ENCODE measurements at places on chromosomes 13 and 19.

DNA sequence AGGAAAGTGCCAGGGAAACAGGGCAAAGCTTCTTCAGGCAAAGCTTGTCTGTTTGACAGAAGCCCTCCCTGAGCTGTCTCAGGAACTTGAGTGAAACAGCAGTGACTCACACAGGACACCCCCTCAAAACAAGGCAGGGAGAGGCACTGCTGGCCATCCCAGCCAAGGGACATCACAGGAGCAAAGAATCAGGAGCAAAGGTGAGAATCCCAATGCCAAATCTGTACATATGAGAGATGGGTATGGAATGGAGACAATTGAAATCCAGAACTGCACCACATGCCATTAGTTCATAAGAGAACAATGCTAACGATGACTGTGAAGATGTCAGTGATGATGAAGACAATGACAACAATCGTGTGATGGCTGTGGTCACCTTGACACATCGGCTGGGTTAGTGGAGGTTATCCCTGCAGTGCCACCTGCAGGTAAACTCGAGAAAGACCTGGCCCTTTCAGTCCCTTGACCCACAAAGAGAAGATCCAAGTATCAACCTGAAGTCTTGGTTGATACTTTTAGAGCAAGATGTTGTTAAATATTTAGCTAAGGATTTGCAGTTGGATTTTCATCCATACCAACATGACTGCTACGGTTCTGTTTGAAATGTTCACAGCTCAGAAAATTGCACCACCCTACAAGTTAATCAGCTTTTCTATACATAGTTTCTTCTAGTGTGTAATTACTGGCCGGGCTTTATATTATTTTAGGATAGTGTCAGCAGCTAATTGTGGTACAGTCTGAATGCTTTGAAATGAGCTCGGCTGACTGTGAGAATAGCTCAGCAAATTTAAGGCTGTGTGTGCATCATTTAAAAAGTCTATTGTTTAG lies 42.0 kb upstream of the IPO5 start:
- no peak for DNase-seq

GRCh38 chr19:14433554-14434501 lies 722 bp downstream of the PKN1 start:
- DNase-seq = no peak

DNA sequence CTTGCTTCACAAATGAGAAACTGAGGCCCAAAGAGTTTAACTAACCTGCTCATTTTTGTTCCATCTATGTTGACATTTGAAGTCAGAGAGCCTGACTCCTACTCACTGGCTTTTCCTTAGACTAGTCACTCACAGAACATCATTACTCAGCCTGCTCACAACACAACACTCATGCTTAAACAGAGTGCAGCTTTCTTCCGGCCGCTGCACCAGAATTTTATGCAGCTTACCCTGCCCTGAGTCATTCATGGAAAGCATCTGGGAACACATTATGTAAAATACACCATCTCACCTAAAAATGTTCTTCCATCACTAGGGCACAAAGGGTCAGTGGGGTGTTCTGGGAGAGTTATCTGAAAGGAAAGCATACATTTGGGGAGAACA lies 303.4 kb downstream of the SPRY2 start:
- DNase-seq = no peak

GRCh38 chr13:76991432-76991795 lies 467 bp upstream of the CLN5 start:
- DNase-seq = no peak

DNA sequence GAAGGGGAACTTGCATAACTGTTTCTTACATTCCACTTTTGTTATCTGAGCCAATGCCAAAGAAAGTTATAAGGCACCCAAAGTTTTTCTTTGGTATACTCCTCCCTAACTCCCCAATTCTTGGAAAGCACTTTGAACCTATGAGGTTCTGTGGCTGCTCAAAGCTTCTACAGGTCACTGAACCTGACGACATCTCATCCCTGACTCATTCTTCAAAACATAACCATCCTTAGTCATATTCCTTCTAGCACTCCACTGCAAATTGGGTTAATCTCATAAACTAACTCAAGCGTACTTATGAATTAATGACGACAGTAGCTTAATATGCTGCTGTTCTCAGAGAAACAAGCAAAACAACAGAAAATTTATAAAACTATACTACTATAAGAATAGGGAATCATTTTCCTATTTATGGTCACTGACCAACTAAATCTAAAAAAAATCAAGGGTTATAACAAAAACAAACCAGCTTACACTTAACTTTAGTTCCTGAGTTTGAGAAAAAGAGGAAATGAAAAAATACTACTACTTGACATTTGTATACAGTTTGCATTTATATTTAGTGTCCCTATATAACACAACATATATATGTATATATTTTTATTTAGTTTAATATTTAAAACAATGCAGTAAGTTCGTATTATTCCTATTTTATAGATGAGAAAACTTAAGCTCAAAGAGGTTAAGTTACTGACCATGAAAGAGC lies 69.1 kb downstream of the CAB39L start:
- no peak for DNase-seq

- DNase-seq = no peak
Measured at GRCh38 chr13:112894423-112894672, 74.7 kb upstream of the MCF2L start.

- no peak for DNase-seq
Measured at GRCh38 chr19:1418496-1418775, 11.1 kb downstream of the DAZAP1 start.

DNA sequence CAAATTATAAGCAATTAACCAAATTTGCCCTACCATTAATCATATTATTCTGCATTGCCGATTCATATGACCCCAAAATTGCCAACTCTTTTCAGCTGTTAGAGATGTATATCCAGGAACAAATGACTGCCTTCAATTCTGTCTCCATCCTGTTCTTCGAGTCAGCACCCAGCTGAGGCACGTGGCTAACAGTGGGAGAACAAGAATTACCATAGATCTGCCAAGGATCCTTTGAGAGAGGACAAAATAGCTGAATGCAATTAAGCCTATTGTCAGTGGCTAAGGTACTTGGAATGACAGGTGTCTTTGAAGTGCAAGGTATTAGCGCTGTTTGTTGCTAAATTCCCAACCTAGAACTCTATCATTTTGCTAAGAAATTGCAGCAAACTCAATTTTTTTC lies 426.1 kb downstream of the TSHZ3 start:
- no peak for DNase-seq

DNA sequence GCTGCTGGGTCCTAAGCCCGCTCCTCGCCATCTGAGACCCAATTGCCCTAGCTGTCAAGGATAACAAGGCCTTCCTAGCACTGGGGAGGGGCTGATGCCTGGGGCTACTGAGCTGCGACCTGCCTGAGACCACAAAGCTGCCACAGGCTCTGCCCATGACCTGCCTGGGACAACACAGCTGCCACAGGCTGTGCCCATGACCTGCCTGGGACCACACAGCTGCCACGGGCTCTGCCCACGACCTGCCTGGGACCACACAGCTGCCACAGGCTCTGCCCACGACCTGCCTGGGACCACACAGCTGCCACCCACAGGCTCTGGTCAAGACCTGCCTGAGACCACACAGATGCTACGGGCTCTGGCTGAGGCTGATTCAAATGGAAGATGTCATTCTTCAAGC lies 54.8 kb downstream of the EPS15L1 start:
- DNase-seq = no peak

GRCh38 chr13:69980799-69981198 lies 126.8 kb upstream of the ATXN8OS start:
- no peak for DNase-seq

GRCh38 chr13:74191410-74191809 lies 57.2 kb upstream of the KLF12 start:
- no peak for DNase-seq

DNA sequence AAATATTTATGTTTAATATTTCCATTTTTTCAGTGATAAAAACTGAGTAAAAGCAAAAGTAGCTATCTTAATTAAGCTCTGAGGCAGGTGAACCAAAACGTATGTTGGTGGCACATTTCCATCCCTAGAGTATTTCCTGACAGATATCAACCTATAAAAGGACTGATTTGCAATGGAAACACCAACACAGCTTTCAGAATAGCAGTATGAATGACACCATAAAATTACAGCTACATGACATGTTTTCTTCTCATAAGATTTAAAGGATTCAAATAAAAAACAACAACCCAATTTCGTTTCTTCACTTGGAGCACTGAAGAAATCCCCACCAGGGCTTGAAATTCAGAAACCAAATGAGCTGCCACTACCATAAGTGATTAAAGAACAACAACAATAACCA lies 194.4 kb downstream of the RFC3 start:
- DNase-seq = no peak

DNA sequence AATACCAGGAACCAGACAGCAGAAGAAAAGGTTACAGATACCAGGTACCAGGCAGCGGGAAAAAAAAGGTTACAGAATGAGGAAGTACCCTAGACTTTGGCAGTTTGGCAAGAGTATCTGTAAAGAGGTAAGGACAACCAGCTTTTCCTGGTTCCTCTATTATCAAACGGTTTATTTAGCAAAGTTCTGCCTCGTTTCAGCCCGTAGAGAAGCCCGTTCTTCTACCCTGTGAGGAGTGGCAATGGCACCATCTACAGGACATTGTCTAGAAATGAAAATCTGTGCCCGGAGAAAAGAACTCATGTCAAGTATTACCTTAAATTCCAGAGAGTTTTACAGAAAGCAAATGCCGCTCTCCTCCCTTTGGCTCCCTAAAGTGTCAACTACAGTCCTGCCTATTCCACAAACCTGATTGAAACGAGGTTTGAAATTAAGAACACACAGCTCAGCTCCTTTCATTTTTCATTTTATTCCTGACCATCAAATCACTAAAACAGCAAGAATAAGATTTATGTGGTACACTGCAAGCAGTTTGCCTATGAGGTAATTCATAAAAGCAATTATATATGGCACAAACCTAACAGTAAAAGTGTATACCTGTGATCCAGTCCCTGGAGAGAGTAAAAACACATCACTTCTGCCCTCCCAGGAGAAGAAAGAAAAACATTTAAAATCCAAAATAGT lies 226.3 kb downstream of the SLC7A1 start:
- DNase-seq = no peak

DNA sequence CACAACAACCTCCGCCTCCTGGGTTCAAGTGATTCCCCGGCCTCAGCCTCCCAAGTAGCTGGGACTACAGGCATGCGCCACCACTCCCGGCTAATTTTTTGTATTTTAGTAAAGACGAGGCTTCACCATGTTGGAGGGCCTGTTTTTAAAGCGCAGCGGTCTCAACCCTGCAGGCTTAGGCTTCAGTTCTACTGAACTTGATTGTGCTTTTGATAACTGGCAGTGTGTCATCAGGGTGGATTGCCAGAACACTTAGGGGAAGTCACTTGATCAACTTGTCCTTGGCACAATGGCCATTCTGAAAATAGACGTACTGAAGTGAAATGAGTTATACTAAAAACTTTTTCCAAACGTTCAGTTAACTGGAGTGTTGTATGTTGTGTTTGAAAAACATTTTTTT lies 472.2 kb downstream of the KLF5 start:
- no peak for DNase-seq

DNA sequence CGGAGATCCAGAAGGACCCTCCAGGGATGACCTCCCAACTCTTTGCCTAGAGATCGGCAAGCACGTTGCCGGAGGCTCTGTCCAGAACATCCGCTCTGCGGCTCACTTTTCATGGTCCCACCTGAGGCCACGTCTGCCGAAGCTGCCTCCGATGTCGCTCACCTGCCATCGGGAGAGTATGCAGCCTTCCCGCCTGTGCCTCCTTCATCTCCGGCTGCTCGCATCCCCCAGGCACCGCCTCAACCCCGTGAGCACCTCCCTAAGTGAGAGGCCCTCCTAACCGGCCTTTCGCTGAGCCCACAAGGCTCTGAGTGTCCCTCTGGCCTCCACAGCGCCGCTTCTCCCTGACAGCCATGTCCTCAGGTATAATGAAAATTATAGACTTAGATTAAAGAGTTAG lies 275.1 kb downstream of the EFNB2 start:
- DNase-seq = no peak

- DNase-seq = no peak
Measured at GRCh38 chr13:39840201-39840600, 184.7 kb downstream of the COG6 start.

DNA sequence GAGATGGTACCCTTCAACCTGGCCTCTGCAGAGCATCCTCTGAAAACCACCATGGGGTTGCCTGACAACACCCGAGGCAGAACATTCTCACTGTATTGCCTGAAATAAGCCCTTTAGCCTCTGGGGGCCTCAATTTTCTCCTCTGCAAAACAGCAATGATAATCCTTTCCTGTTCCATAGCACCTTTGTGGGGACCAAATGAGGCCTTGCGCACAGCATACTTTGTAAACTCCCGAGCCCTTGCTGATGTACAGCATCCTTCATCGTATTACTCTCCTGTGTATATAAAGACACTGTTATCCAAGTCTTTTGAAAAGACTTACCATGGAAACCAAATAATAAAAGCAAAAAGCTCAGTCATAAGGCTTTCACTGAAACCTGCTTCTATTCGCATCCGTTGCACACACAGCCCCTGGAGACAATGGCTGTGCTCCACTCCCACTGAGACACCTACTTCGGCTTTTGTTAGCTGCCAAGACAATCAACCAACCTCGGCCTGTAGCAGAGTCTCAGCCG lies 276.0 kb downstream of the FOXO1 start:
- no peak for DNase-seq

- no peak for DNase-seq
Measured at GRCh38 chr19:21482863-21483276, 22.5 kb upstream of the ZNF429 start.

DNA sequence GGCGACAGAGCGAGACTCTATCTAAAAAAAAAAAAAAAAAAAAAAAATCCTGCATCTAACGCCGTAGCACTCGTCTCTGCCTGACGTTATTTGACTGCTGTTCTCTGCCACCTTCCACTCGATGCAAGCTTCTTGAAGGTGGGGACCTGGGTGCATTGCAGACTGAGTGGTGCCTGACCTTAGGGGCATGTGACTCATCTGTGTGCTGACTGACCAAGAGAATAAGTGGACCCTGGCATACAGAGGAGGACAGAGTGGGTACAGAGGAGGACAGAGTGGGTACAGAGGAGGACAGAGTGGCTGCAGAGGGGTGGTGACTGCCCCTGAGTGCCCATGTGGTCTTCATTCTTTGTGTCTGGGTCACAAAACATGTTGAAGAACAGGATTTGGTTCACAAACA lies 7.6 kb downstream of the WTIP start:
- DNase-seq = no peak

GRCh38 chr13:41312176-41312500 lies 1.1 kb downstream of the NAA16 start:
- no peak for DNase-seq

GRCh38 chr13:47158593-47158992 lies 261.7 kb upstream of the HTR2A start:
- no peak for DNase-seq

GRCh38 chr19:48895226-48895625 lies 3.3 kb downstream of the TULP2 start:
- no peak for DNase-seq

DNA sequence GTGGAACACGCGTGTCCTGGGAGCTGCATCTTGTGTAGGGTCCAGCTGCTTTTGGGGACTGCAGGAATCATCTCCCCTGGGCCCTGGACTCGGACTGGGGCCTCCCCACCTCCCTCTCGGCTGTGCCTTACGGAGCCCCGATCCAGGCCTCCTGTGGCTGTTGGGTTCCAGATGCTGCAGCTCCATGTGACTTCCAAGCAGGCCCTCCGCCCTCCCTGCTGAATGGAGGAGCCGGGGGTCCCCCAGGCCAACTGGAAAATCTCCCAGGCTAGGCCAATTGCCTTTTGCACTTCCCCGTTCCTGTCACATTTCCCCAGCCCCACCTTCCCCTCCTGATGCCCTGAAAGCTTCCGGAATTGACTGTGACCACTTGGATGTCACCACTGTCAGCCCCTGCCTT lies 6.2 kb upstream of the PGLS start:
- DNase-seq = no peak

- DNase-seq = no peak
Measured at GRCh38 chr13:26220575-26220974, 1.5 kb downstream of the RNF6 start.

Data from cortex of kidney (tissue), 1 donor.